ENCODE measurements at places on chromosomes 7 and 10.

DNA sequence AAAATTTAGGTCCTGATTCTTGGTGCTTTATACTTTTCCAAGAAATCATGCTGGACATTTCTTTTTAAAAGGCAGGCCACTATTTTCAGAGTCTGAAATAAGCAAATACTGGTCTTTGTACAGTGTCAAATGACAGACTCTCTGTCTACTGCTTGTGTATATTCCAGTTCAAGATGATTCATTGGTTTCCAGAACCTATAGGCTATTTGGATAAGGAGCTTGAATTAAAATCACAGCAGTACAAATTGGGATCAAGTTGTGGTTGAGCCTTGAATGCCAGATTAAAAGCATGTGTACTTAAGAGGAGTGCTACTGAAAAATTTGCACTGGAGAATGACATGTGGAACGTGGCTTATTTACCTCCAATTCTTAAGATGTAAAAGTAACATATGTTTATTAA, 10.7 kb downstream of the KMT2E start:
- no peak for DNase-seq

GRCh38 chr7:132234711-132235110, 341.6 kb downstream of the PLXNA4 start:
- no peak for DNase-seq

- DNase-seq = no peak
Observed at GRCh38 chr10:79267499-79267898, 79.8 kb upstream of the PPIF start.

GRCh38 chr7:140049339-140050024, 13.3 kb downstream of the PARP12 start:
- DNase-seq = no peak

- peak; percentile 68 for DNase-seq
Observed at GRCh38 chr10:128930515-128930914, 536.5 kb upstream of the MGMT start.

DNA sequence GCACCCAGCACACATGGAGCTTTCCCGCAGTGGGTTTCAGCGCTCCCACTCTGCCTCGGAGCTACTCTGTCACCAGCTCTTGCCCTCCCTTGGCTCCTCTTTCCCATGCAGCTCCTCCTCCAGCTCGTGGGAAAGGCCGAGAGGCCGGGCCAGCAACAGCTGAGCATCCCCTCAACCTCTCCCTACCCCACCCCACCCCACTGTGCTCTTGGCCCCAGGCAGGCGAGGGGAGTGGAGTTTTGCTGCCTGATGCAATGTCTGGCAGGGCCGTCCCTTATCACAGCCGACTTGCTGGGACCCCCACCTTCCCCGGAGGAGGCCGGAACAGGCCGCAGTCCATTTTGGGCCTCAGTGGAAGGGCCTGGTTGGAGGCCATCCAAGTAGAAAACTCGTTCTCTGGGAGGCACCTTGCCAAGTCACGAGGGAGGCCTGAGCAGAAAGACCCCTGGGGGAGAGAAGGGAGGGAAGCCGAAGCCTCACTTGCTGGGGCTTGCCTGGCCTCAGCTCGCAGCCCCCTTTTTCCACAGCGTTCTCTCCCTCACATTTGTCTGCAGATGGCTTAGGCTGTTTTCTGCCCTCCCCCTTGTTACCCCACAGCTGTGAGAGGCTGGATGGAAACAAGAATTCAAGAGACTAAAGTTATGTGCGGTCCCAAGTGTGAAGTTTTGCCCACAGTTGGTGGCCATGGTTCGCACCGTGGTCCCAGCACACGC, 35.3 kb downstream of the CHST3 start:
- DNase-seq = peak; percentile 83

- no peak for DNase-seq
Observed at GRCh38 chr7:21346297-21346696, 81.6 kb upstream of the SP4 start.

GRCh38 chr7:51162724-51163329, 153.8 kb downstream of the COBL start:
- peak; percentile 87 for DNase-seq

DNA sequence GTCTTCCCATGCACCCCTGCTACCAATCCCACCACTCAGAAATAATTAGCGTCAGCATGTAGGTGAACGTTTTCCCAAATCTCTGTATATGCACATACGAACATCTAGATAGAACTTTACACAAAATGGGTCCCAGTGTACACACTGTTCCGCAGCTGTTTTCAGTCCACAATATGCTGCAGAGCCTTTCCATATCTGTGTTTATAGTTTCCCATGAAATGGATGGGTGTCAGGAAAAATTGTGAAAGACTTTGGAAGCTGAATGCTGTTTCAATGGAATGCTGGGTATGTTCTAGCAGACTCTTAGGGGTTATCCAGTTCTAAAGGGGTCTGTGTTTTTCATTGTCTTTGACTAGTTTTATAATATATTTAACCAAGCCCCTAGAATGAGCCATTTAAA, 13.8 kb downstream of the GRK5 start:
- no peak for DNase-seq

- no peak for DNase-seq
Observed at GRCh38 chr7:86942081-86942480, 117.4 kb downstream of the ELAPOR2 start.
